ENCODE measurements at places on chromosomes 2 and 18.

- DNase-seq = no peak
Measured at GRCh38 chr2:212811036-212811805, 272.6 kb upstream of the ERBB4 start.

DNA sequence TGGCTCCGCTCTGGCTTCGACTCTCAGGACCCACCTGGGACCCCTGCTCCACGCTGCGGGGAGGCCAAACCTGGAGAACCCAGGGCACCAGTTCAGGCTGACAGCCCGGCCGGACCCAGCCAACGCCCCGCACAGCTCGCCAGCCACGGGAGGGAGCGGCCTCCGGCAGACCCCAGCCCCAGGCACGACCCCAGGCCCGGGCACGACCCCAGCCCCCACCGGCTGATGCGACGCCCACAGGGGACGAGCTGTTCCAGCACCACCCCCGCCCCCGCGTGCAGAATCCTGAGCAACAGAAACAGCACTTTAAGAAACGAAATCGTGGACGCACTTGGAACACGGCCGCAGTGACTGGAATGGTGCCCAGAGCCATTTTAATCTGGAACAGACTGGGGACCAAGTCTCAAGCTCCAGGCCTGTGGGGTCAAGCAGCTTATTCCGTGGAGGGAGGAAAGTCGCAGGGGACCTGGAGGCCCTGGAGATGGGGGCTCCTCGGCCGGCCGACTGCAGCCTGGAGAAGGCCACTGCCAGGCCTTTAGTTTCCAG, 74.2 kb downstream of the MBP start:
- no peak for DNase-seq

DNA sequence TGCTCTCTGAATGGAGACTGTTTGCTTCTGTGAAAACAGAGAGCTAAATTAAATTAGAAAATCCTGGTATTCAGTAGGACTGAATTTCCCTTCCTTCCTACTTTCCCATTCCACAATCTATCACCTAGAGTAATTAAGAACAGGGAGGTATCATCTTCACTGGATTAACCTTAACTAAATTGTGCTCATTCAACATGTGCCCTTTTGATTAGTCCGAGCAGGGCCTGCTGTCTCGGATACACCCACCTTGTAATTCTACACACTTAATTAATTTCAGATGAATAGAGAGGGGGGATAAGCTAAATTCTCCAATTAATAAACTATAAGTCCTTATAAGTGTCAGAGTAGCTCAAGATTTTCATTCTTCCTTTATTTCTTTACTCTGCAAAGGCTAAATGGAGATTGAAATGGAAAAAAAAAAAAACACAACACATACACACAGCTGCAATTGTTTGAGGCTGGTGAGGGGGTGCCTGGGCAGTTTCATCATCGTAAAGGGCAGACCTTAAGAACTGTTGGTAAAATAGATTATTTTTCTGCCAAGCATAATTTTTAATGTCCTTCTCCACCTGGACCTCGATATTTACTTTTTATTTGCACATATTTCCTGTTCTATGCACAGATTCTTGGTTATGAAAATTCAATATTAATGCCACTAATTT, 157.1 kb upstream of the SIX2 start:
- DNase-seq = no peak

DNA sequence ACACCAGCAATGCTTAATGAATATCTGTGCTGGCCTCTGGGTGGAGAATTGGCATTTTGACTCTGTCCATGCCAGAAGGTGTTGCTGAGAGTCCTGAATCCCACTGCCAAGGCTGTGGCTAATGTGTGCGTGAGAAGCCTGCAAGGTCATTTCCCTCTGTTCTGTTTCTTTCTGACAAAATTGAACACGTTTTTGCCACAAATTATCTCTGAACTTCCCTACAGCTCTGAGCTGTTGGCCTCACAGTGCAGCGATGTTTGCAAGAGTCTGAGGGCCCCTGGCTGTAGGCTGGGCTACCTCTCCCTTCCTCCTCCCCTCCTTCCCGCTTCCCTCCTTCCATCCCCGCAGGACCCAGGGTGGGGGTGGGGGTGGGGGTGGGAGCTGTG, 154.1 kb upstream of the HS6ST1 start:
- no peak for DNase-seq

DNA sequence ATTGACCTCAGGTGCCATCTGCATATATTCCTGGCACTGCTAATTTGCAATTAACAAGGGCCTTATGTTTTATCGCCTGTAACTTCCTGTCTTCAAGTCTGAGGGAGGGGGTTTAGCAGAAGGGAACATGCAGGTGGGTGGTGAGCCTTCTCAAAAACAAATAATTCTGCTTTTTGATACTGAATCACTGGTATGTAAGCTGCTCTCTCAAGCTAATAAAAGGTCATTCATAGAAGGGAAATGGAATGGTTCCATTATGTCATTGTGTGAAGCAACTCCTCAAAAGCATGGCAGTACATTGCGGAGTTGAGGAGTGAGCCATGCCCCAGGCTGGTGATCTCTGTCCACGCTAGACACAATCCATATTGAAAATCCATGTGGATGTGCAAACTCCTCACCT, 414.8 kb upstream of the ID2 start:
- DNase-seq = no peak

DNA sequence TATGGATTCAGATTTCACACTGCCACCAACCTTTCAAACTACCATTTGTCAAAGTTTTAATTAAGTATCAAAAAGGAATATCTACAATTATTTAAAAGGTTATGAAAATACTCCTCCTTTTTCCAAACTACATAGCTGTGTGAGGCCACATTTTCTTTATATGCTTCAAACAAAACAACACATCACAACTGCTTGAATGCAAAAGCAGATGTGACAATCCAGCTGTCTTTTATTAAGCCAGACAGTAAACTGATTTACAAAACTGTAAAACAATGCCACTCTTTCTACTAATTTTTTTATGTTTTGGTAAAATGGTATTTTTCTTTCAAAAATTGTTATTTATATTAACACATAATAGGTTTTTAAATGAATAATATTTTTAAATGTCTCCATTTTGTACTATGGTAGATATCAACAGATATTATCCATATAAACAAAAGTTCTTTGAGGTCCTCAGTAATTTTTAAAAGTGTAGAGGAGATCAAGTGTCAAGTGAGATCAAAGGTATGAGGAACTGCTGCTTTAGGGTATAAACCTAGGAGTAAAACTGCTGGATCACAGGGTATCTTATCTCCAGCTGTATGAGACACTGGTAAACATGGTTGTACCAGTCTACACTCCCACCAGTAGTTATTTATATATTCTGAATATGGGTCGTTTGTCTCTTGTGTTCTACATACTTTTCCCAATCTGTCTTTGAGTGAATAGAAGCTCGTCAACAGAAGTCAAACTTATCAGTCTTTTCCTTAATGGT, 68.8 kb upstream of the SERTAD2 start:
- DNase-seq = no peak

DNA sequence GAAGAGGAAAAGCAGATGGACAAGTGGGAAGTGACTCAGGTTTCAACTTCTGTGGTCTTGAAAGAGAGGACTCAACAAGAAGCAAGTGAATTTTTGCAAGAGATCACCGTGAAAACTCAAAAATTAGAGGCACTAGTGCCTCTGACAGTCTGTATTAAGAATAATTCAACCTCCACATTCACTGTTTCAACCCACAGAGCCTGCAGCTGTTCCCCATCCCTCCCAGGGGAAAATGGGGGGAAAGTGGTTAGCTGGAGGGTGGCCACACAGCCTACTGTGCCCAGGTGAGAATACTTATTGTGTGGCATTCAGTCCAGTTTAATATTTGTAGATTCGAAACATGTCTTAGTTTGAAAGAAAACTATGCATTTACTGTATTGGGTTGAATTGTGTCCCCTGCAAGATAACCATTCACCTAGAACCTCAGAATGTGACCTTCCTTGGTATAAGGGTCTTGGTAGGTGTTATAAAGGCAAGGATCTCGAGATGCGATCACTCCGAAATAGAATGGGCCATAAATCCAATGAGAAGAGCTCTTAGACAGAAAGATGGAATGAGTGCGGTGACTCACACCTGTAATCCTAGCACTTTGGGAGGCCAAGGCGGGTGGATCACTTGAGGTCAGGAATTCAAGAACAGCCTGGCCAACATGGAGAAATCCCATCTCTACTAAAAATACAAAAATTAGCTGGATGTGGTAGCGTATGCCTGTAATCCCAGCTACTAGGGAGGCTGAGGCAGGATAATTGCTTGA, 94.3 kb downstream of the IRS1 start:
- DNase-seq = no peak

GRCh38 chr18:12253663-12254135, 462 bp upstream of the CIDEA start:
- no peak for DNase-seq

DNA sequence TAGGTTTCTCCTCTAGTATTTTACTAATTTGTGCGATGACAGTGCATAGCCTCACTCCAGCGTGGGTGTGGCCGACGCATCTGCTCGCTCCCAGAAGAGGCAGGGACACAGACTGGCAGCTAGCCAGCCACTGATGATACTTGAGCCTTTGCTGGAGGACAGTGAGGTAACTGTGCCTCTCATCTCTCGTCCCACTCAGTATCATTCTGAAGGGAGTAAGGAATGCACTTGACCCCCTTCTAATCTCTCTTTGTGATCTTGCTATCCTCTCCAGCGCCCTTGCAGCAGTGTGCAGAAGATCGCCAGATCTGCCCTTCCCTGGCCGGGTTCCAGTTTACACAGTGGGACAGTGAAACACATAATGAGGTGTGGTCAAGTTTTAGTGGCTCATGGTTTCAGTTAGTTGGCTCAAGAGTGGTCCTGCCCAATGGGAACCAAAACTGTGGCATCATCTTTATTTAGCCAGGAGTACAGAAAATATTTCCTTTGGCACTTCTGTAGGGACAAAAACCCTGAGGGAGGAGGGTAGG, 17.5 kb downstream of the NCAPH start:
- DNase-seq = no peak

- no peak for DNase-seq
Measured at GRCh38 chr2:151374436-151374835, 17.0 kb downstream of the TNFAIP6 start.

GRCh38 chr2:72988726-72989273, 71.5 kb downstream of the EMX1 start:
- DNase-seq = no peak

DNA sequence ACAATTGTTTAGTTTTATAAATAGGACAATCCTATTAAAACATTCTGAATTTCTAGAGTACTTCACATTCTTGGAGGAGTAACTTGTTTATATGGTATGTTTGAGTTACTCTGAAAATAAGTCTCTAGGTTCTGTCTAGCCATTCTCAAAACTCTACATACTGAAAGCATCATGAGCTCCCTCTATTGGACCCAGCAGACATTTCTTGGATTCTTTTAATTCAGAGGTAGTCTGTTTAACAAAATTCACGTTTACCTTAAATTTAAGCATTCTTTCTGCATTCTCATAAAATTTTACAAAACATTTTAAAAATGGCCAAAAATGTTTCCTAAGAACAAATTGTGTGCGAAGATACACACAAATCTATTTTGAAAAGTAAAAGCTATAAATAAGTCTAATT, 15.3 kb downstream of the SP9 start:
- DNase-seq = no peak

GRCh38 chr2:82789851-82790205, 1669.3 kb downstream of the SUCLG1 start:
- no peak for DNase-seq

DNA sequence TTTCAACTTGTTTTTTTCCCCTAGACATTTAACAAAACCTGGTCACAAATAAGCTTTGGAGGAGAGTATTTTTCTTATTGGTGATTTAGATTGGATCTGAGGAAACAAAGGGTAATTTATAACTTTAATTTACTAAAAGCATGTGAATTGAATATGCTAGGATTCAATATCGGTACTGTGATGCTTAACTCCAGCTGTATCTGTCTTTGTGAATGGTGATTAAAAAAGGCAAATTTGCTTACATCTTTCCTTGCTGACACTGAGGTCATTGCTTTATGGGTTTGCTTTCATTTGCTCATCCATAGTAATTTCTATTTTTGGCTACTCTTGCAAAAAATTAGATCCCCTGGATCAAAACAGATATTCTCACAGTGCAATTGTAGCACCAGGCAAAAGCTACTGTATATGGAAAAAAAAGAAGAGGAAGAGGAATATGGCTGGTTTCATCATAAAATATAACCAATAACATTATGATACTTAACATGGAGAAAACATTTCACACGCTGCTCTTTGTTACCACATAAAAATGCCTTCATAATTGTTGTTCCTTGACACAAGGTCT, 832.0 kb upstream of the ZEB2 start:
- no peak for DNase-seq

DNA sequence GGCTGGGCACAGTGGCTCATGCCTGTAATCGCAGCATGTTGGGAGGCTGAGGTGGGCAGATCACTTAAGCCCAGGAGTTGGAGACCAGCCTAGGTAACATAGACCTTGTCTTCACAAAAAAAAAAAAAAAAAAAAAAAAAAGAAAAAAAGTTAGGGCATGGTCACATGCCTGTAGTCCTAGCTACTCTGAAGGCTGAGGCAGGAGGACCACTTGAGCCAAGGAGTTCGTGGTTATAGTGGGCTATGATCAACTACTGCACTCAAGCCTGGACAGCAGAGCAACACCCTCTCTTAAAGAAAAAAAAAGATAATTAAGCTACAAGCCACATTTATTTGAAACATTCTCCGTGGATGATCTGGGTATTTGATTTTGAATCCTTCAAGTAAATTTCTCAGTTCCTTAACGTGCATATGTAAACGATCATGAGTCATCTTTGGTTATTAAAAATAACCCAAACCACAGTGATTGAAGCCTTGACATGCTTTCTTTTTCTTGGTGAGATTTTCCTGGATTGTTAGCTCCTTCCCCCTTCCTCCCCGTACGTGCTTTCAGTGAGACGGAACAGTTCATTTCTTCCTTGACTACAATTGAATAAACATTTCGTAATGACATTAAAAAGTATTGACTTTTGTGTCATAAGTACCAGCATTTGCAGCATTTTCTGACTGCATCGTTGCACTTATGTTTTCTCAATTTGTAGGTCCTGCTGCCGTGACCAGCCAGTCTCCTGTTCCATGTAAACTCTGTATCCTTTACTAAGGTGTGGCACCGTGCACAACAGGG, 20.3 kb downstream of the RMC1 start:
- no peak for DNase-seq

GRCh38 chr18:9542924-9543323, 67.6 kb downstream of the RALBP1 start:
- no peak for DNase-seq
